B cell (primary cell): ENCODE measurements at places on chromosomes 13 and 19.

GRCh38 chr13:42377640-42378382 is 105.9 kb downstream of the AKAP11 start:
- peak; percentile 95 for DNase-seq

DNA sequence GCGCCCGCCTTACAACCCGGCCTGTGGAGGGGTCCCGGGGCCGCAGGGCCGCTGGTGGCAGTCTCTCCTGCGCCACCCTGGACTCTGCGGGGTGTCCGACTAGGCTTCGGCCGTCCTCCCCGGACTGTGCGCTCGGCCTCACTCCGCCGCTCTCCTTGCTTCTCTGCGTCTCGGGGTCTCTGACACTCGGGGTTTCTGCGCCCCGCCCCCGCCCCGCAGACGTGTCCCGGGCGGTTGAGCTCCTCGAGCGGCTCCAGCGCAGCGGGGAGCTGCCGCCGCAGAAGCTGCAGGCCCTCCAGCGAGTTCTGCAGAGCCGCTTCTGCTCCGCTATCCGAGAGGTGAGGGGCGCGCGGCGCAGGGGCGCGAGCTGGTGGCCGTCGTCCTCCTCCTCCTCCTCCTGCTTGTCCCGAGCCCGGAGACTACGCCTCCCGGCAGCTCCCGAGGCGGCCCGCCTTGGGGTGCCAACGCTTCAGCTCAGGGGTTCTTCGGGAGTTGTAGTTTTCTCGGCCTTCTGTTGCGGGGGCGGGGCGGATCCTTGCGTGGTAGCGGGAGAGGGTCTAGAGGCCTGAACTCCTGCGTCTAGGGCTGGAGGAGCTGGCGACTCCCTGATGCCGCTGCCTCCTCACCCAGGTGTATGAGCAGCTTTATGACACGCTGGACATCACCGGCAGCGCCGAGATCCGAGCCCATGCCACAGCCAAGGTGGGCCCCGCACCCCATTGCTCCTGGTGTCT is 627 bp downstream of the LIN7B start:
- no peak for DNase-seq

- DNase-seq, result no peak
Observed at GRCh38 chr13:79917628-79918027, 423.3 kb downstream of the SPRY2 start.

DNA sequence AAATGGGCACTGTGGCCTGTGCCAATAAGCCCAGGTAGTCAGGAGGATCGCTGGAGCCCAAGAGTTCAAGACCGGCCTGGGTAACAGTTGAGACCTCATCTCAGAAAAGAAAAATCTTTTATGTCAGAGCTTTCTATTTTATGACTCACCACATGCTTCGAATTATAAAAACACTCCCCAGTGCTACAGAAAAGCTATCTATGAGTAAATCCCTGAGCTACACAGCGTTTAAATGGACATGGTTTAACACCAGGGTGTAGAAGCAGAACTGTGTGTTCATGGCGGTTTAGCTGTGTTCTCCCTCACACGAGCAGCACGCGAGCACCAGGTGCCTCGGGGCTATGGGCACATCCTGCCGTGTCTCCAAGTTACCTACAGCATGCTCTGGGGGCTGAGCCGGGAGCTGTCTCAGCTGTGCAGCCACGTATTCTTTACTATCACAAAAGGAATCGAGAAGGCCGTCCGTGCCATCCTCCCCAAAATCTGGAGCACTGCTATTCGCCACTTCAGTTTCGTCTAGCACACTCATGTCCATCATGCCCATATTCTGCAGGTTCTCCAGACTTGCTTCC is 6.7 kb downstream of the SAFB2 start:
- DNase-seq, result no peak

GRCh38 chr19:29884466-29884865 is 57.6 kb upstream of the URI1 start:
- no peak for DNase-seq

DNA sequence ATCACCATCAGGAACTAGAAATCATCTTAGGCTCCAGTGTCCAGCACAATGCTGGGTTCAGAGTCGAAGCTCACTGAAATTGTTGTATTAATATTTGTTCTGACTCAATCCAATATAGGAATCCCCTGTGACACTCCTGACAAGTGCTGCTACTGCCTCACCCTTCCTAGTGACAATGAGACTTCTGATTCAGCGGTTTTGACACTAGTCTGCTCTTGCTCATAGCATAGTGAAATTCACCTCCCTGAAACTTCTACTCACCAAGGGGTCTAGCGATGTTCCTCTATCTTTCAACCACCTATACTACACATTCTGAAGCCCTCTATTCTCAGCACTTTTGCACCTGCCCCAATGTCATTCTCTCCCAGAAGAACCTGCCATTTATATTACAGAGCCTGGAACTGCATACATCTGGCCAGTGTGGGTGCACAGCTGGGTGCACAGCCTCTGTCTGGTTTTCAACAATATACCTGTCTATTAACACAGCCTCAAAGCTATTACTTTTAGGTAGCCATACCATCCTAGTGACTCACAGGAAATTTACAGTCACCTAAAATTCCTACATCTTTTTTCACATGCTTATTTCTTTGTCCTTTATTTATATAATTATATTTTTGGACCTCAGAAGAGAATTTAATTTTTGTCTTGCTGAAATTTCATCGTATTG is 88.3 kb downstream of the DOCK9 start:
- DNase-seq, result no peak

- DNase-seq, result peak; percentile 83
Observed at GRCh38 chr19:43594710-43595604, 977 bp downstream of the IRGQ start.

- no peak for DNase-seq
Observed at GRCh38 chr13:37194428-37194861, 89.0 kb upstream of the CSNK1A1L start.

DNA sequence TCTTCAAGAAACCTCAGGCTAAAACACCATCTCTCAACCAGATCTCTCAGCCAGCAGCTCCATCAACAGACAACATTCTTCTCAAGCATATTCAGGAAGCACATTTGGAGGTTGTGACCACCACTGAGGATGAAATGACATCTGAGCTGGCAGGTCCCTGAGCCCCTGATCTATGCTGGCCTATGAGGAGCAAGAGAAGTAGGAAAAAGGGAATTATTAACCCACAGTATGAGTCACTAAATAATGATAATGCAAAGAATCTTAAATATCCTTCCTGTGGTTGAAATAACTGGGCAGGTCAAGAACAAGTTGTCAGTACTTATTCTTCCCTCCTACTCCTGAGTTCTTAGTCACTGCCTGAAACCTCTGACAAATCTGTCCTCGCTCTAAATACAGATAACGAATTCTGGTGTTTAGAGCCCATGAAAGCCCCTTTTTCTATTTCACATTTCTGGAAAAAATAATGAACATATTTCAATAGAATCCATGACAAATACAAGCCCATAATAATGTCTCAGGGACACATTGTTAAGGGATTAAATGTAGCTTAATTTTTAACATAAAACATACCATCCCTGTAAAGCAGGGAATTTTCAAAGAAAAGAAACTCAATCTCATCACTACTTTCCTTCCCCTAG is 225.8 kb upstream of the IRS2 start:
- no peak for DNase-seq

GRCh38 chr19:49906879-49907564 is 10.3 kb upstream of the IL4I1 start:
- DNase-seq, result no peak

DNA sequence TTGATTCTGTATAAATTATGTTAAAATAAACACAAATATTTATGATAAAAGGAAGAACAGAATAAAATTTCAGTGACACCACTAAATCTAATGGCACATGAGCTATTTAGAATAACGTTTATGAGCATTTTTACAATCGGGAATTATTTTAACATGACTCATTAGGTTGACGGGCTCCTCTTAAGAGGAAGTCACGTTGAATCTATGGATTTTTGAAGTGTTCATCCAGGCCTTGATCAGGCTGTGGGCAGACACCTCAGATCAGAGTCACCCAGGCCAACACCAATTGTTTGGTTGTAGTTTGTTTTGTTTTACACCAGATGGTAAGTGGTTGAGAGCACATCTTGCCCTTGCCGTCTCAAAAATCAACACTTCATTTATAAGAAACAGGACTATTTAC is 257.8 kb downstream of the FOXO1 start:
- DNase-seq, result no peak

DNA sequence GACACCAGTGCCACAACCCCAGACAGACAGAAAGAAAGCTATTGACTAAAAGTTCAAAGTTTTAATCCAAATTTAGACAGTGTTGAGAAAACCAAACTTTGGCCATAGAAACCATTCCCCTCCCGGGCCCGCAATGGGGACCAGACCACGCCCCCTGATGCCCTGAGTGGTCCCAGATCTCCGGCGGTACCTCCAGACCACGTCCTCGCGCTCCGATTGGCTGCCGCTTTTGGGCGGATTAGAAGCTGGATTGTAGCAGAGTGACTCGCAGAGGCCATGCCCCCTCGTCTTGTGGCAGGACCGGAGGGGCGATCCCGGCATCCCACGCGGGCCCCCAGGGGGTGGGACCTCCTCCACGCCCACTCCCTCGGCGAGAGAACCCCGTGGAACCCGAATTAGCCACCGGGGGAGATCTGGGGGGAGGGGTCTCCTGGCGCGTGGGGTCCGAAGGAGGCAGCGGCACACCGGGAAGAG is 797 bp upstream of the HSD17B14 start:
- DNase-seq, result peak; percentile 89

GRCh38 chr13:98480915-98481877 is 95.7 kb downstream of the STK24 start:
- DNase-seq, result peak; percentile 20

- no peak for DNase-seq
Observed at GRCh38 chr19:48149430-48149829, 20.7 kb downstream of the LIG1 start.

DNA sequence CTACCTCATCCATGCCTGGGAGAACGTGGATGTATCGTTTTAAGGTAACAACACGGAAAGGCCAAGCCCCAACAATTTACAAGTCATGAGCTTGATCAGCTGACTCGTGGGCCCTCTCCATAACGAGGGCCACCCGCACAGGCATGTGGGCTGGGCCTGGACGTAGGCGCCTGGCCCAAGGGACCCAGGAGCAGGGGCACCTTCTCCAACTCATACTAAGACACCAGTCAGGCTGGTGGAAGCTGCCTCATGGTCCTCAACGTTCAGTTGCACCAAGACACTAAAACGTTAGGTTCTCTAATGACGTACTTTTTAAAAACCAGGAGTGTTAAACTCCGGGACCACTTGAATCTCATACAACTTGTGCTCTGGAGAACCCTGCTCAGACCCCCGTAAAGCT is 21.8 kb upstream of the EIF3G start:
- DNase-seq, result no peak

GRCh38 chr13:104855581-104855980 is 1679.9 kb downstream of the EFNB2 start:
- DNase-seq, result no peak

DNA sequence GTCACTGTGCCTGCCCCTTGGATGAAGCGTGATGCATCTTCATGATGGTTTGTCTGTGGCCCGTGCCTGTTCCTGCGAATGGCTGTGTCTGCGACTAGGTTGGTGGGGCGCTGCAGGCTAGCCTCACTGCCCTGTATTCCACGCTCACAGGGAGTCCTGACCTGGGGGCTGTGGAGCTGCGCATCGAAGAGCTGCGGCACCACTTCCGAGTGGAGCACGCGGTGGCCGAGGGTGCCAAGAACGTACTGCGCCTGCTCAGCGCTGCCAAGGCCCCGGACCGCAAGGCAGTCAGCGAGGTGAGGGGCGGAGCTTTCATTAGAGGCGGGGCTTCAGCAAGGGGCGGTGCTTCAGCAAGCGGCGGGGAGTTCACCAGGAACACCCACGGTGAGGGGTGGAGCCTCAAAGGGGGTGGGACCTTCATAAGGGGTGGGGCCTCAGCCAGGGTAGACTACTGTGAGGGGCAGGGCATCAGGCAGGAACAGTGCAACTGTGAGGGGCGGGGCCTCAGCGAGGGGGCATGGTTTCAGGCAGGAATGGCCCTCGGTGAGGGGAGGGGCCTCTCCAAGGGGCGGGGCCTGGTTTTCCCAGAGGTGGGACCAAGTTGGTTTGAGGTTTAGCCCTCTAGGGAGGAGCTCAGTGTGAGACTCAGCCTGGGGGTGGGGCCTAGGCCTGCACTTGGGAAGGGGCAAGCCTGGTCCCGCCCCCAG is 17.2 kb downstream of the PKN1 start:
- DNase-seq, result peak; percentile 53

DNA sequence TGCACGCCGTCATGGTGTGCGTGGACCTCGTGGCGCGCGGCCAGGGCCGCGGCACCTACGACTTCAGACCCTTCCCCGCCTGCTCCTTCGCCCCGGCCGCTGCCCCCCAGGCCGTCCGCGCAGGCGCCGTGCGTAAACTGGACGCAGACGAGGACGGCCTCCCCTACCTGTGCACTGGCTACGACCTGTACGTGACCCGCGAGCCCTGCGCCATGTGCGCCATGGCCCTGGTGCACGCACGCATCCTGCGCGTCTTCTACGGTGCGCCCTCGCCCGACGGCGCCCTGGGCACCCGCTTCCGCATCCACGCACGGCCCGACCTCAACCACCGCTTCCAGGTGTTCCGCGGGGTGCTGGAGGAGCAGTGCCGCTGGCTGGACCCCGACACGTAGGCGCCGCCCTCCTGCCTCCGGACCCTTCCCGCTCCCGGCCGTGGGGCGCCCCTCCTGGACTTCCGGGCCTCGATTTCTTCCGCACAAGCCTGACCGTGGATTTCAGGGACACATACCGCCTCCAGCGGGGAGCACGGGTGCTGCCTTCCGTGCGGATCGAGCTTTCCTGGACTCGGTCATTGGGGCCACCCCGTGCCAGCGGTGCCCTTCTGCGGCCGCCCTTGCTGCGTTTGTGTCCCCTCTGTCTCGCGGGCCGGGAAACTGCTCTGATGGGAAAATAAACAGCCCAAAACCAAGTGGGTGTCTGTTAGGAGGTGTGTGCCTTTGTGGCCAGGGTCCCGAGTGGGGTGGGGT is 7.7 kb downstream of the ADAT3 start:
- no peak for DNase-seq

GRCh38 chr19:10431943-10432735 is 11.8 kb downstream of the PDE4A start:
- peak; percentile 88 for DNase-seq

DNA sequence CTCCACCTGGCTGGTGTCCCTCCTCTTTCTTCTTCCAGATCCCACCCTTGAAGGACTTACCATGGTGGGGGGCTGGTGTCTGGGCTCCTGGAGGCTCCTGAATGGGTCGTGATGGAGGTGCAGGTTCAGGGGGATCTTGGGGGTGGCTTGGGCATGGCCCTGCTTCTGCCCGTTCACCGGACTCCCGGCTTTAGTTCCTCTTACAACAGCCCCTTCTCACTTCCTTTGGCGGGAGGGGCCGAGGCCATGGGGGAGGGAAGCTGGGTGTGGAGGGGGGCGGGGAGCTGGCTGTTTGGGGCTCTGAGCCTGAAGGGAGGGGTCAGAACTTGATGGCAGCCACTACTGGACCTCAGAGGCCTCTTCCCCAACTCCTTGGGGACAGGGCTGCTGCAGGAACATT is at the start of gene MYO1F:
TSS of gene MYO1F (minus strand) at position 196 of the 400 bp plus-strand sequence. CDS start at position 63, 133 bp downstream.
- peak; percentile 49 for DNase-seq
